Activated T-cell treated with anti-CD3 and anti-CD28 coated beads for 48 hours (primary cell): ENCODE measurements at places on chromosomes 7 and 10.
A peak's percentile ranks its signal among the peaks of the same experiment; 100 is the strongest.

DNA sequence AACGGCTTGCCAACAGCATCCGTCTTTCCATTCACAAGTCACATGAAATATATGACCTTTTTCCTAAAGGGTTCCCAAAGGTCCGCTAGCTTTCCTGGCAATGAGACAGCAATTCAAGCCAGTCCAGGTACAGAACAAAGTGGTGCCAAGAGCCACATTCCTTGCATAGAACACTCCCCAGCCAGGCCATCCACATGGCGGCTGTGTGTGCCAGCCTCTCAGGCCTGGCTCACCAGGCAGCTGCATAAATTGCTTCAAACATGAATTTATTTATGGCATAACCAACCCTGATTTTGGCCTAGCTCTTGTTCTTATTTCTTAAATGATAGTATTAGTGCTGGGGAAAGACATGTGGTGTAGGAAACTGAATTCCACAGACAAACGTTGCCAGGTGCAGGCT is 63.7 kb upstream of the CREB5 start:
- DNase-seq: no peak

GRCh38 chr7:114630201-114630990 is 215.8 kb downstream of the FOXP2 start:
- no peak for DNase-seq

GRCh38 chr7:68317476-68317875 is 1280.8 kb upstream of the AUTS2 start:
- no peak for DNase-seq

DNA sequence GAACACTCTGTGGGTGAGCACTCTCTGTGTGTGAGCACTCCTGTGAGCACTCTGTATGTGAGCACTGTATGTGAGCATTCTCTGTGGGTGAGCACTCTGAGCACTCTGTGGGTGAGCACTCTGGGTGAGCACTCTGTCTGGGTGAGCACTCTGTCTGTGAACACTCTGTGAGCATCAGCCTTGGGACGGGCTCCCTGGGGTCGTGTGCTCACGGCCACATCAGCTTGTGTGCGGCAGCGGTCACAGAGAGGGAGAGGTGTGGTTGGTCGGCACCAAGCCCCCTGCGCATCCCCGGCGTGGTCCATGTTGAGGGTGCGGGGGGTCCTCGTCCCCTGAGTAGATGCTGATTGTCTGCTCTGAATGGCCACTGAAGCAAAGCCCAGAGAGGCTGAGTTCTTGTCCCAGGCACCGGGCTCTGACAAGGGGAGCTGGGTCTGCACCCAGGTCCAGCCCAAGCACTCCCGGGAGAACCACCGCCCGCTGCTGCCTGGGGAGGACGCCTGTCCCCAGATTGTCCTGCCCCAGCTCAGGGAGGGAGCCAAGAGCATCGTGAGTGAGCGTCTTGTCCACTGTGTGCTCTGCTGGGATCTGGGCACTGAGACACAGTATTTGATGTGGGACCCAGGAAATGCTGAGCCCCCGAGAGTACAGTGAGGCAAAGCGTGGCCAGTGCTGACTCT is 143.7 kb downstream of the DNAJB6 start:
- DNase-seq: no peak

GRCh38 chr7:155456738-155457543 is 988 bp upstream of the EN2 start:
- DNase-seq: no peak

GRCh38 chr7:36096460-36097095 is 56.5 kb upstream of the EEPD1 start:
- DNase-seq: no peak

- DNase-seq: no peak
Observed at GRCh38 chr10:132195366-132196075, 8.8 kb downstream of the DPYSL4 start.

- no peak for DNase-seq
Observed at GRCh38 chr10:27822301-27822700, 76.7 kb upstream of the MKX start.

GRCh38 chr7:69620063-69620462 is 21.8 kb downstream of the AUTS2 start:
- DNase-seq: no peak

- DNase-seq: no peak
Observed at GRCh38 chr10:125190414-125190813, 30.1 kb upstream of the CTBP2 start.

- DNase-seq: no peak
Observed at GRCh38 chr7:133355325-133355708, 102.4 kb downstream of the EXOC4 start.

DNA sequence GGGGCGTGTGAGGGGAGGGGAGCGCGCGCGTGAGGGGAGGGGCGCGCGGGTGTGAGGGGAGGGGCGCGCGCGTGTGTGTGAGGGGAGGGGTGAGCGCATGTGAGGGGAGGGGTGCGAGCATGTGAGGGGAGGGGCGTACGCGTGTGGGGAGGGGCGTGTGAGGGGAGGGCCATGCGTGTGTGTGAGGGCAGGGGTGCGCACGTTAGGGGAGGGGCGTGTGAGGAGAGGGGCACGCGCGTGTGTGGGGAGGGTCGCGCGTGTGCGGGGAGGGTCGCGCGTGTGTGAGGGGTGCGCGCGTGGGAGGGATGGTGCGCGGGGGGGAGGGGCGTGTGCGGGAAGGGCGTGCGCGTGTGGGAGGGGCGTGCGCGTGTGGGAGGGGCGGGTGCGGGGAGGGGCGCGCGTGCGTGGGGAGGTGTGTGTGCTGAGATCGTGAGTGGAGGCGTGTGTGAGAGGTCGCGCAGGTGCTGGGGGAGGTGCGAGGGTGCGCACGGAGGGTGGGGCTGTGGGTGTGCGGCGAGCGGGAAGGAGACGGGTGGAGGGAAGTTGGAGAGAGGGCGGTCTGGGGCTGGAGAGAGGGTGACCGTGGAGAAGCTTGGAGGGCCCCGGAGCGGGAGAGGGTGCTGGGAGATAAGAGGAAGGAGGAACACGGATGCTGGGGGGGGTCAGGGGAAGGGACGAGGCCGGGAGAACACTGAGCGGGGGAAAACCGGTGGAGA is 19.7 kb downstream of the MXI1 start:
- DNase-seq: no peak

GRCh38 chr10:78706256-78706655 is 362.5 kb upstream of the ZMIZ1 start:
- DNase-seq: no peak

DNA sequence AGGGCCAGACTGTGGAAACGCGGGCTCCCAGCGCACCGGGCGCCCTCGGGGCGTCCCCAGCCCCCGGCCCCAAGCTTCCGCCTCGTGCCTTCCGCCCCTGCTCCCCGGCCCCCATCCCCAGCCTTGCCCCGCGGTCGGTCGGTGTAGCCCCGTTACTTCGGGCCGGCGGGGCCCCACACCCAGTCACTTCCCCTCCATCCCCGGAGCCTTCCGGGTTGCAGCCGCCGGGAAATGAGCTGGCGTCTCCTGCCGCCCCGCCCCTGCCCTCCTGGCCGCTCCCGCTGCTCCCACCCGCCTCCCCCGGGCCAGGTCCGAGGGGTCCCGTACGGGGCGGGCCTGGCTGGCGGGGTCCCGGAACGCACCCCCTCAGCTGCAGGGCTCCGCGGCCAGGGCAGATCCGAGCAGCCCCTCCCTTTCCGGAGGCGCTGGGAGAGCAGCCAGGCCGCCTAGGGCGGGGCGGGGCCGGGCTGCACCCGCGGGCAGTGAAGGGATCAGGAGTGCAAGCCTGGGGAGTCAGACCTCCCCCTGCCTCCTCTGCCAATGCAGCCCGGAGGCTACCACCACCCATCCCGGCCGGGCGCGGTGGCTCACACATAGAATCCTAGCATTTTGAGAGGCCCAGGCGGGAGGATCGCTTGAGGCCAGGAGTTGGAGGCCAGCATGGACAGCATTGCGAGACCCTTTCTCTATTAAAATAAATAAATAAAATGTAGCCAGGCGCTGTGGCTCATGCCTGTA is 709 bp downstream of the ARPC1B start:
- DNase-seq: peak; percentile 71

- no peak for DNase-seq
Observed at GRCh38 chr7:68729371-68729770, 868.9 kb upstream of the AUTS2 start.

DNA sequence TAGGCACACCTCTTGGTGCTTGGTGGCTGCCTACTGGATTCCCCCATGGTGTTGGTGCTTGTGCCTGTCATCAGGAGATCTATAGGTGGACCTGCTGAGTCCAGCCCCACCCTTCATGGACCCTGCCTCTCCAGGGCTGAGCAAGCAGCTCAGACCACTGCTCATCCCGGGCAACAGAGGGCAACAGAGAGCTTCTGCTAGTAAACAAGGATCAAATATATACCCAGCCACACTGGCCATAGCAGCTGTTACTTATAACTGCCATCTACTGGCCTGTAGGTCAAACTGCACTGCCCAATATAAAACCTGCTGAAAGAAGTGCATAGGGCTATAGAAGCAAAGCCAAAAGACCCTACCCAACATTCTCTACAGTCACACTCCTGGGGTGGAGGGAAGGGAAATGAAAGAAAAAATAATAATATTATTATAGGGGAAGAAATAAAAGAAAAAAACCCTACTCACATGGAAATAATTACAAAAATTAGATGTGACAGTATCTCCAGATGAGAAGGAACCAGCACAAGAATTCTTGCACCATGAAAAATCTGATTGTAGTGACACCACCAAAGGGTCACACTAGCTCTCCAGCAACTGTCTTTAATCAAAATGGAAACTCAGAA is 54.9 kb upstream of the ZNF800 start:
- peak; percentile 22 for DNase-seq

- DNase-seq: no peak
Observed at GRCh38 chr7:151383638-151384351, 26.0 kb downstream of the WDR86 start.

DNA sequence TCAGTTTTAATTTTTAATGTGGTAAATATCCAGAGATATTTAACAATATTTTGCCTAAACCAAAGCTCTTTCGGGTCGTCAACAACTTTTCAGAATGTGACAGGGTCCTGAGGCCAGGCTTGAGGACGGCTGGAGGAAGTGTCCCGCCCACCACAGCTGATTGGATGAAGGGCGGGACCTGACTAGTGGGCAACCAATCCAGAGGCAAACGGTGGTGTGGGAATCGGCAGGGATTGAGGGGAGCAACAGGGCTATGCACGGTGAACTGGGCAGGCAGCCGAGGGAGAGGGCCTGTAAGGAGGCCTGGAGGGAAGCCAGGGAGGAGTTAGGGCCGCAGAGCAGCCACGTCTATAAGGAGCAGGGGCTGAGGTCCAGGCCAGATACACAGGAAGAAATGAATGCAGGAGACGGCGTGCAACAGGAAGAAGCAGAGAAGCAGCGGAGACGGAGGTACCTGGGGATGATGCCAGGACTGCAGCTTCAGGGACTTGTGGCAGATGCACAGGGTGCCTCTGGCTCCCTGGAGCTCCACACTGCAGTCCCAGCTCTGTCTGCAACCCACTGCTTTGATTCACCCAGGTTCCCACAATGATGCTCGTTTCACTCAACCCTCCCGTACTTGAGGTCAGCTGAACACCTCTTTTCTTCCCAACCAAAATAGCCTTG is 46.1 kb upstream of the ZMIZ1 start:
- no peak for DNase-seq

- no peak for DNase-seq
Observed at GRCh38 chr7:91767820-91768219, 112.7 kb downstream of the MTERF1 start.

GRCh38 chr7:114047889-114048288 is 129.1 kb upstream of the PPP1R3A start:
- no peak for DNase-seq

GRCh38 chr10:78437407-78437768 is 403.7 kb downstream of the RPS24 start:
- no peak for DNase-seq

GRCh38 chr10:104250371-104250770 is 4.3 kb upstream of the GSTO1 start:
- no peak for DNase-seq

GRCh38 chr10:34327184-34327583 is 487.9 kb downstream of the PARD3 start:
- no peak for DNase-seq

DNA sequence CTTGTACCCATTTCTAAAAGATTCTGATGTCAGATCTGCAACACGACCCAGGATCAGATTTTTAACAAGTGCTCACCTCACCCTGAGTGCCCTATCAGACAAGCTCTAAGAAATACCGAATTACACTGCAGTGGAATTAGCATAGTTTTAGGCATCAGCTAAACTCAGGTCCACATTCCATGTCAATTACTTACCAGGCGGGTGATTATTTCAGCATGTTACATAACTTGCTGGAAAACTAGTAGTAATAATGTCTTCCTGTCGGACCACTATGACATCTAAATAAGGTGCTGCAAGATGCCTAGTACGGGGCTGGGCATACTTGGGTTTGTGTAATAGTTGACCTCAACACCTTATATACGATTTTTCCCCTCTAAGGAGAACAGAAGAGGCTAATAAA is 21.0 kb downstream of the TRIL start:
- no peak for DNase-seq

DNA sequence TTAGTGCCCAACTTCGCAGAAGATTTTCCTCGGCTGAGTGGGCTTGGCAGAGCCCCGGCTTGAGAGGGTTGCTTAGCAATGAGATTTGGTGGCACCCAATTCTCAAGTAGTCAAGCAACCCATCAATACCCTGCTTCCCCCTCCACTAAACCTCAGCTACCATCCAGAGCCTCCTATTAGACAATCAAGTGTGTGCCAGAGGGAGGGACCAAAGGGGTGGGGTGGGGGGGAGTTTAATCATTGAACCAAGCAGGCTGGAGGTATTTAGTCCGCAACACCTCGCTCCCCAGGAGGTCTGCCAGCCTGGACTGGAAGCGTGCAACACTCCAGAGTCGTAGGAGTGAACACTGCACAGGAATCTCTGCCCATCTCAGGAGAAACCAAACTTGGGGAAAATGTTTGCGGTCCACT is at the start of gene HKDC1:
Gene HKDC1, plus strand, starts transcription at position 292 of the 411 bp plus-strand sequence. Its CDS starts 104 bp downstream, at position 396.
- no peak for DNase-seq

GRCh38 chr10:69716711-69717560 is 84.8 kb upstream of the COL13A1 start:
- peak; percentile 49 for DNase-seq

- DNase-seq: no peak
Observed at GRCh38 chr7:32191305-32191704, 121.1 kb upstream of the PDE1C start.

GRCh38 chr10:78251016-78251385 is 217.3 kb downstream of the RPS24 start:
- DNase-seq: no peak
